ENCODE measurements at places on chromosomes 4 and X. TPM values are rescaled to one million over a fixed set of nuclear protein-coding genes. Genes with fewer than 3 reads are reported as not detected.

DNA sequence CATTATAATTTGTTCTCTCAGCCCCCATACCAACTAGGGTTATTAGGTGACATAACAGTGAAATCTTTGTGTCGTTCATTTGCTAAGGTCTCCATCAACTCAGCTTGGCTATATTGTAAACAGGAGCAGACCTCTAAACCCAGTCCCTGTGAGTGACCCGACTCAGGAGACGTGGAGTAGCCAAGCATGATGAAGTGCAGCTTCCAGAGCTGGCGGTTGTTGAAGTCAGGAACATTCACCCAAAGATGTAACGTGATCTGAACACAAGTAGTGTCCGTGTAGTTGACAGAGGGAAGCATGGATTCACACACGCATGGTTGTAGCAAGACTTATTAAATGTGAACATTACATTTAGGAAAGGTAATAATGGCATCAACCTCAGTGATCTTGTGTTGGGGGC lies 102.3 kb downstream of the FAM193A start:
- no peak for DNase-seq

DNA sequence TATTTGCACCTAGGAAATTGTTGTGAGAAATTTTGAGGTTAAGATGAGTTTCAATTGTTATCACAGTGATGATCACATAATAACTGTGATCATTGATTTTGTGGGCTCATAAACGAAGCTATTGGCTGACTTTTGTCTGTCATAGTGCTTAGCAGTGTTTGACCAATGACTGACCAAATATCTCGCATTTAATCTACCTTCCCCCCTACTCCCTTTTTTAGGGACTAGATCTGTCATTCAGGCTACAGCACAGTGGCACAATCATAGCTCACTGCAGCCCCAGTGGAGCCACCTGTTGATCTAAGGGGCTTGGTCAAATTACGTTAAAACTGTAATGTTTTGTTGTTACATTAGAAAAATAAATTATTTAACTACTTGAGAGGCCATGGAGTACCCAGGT lies 1.5 kb downstream of the FUNDC2 start:
- no peak for DNase-seq

- DNase-seq = no peak
Observed at GRCh38 chrX:47605024-47605423, 14.6 kb downstream of the SYN1 start.

DNA sequence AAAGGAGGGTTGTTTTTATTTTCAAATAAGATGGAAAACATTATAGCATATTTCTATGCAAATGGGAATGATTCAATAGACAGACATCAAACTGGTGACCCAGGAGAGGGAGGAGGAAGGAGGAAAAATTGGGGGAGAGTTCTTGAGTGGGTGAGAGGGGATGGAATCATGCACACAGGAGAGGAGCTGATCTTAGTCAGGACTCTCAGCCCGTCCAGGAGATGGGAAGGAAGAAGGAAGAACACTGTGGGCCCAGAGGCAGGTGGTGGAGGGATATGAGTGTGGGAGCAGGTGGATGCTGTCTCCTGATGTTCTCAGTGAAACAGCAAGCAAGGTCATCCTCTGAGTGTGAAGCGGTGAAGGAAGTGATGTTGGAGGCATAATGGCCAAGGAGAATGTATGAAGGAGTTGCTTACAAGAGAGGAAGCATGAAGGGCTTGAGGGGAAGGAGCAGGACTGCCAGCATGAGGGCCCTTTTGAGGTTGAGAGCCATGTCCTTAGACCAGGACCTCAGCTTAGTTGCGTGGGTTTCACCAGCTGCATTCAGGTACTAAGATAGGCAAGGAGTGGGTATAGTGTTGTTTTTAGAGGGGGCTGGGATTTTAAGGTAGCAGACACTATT lies 161.7 kb upstream of the NAP1L5 start:
- DNase-seq = no peak

DNA sequence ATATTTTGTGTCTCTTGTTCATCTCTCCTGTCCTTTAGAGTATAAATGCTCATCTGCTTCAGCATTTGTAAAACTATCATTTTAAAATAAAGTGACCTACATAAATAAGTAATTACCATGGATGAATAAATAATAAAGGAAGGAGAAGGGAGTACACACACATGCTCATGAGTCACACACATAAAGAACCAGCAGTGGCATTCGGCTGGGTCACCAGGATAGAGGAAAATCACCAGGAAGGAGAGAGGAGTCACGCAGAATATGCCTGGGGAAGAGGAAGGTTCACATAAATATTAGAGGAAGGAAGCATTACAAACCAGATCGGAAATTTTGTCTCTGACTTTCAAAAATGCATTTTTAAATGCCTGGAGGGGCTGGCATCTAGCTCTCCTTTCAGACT lies 38.5 kb upstream of the MED14 start:
- DNase-seq = no peak

- peak; percentile 66 for DNase-seq
Observed at GRCh38 chr4:7902101-7902553, 37.5 kb downstream of the AFAP1 start.

GRCh38 chrX:44401151-44401550 lies 57.7 kb upstream of the EFHC2 start:
- DNase-seq = no peak

DNA sequence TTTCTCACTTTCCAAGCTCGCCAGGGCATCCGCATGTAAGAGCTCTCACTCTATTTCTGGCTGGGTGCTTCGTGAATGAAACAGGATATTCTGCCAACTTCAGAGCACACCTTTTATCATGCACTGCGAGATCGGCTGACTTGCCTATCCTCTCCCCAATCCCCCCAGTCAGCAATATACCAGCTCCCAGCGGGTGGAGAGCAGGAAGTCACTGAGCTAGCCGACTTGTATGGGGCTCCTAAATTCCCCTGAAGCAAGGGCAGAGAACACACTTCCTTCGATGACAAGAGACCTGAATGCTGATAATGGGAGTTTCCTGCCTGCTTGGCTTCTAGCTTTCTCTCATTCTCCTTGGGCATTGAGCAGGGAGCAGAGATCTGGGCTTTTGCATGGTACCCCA lies 33.8 kb upstream of the MAMLD1 start:
- DNase-seq = no peak

GRCh38 chr4:54296548-54297203 lies 67.6 kb downstream of the PDGFRA start:
- no peak for DNase-seq

GRCh38 chr4:114907568-114907967 lies 205.9 kb downstream of the NDST4 start:
- DNase-seq = no peak

GRCh38 chrX:46404774-46405173 lies 140.4 kb downstream of the ZNF674 start:
- no peak for DNase-seq

DNA sequence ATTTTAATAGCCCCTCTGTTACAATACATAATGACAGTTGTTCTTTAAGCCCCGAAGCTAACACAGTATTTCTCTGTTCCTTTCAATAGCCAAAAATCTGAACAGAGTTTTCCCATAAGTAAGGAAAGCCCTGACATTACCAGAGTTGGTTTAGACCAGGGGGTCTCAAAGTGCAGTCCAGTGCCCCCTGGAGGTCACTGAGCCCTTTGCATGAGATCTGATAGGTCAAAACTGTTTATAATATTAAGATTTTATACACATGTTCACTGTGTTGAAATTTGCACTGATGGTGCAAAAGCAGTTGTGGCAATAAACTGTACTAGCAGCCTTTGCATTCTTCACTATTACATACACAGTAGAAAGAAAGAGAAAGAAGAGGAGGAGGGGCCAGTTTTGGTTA lies 177.1 kb downstream of the SPANXN3 start:
- DNase-seq = no peak

GRCh38 chrX:13721819-13722519 lies 12.5 kb downstream of the TRAPPC2 start:
- DNase-seq = no peak

DNA sequence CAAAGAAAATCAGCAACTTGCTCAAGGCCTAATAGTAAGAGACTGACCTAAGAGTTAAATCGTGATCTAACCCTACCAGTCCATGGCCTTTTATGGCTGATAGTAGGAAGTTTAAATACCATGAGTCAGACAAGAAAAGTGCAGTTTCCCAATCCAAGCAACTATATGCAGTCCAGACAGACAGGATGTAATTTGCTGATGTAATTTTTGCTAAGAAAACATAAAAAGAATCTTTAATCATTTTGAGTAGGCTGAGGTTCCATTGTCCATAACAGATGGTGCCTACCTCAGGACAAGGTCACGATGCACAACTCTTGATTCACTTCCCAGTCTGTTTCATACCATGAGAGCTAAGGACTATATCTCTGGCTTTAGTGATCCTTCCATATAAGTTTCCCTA lies 317.5 kb upstream of the GRIA3 start:
- DNase-seq = peak; percentile 11

DNA sequence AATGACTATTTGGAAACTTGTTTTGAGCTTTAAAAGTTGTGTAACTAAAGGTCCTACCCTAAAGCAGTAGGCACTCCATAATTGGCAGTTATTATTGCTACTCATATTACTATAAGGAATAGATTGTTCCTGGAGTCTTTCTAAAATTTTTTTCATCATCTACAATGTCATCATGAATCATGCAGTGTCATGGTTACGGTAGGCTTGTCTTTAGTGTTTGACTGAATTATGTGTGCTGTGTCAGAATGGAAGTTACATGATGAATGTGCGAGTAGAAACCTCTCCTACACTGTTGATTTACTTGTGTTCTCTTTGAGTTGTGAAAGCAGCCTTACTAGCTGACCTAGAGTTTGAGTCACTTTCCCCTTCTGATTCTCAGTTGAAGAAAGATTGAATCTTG lies 1099.9 kb downstream of the RAPGEF2 start:
- no peak for DNase-seq

DNA sequence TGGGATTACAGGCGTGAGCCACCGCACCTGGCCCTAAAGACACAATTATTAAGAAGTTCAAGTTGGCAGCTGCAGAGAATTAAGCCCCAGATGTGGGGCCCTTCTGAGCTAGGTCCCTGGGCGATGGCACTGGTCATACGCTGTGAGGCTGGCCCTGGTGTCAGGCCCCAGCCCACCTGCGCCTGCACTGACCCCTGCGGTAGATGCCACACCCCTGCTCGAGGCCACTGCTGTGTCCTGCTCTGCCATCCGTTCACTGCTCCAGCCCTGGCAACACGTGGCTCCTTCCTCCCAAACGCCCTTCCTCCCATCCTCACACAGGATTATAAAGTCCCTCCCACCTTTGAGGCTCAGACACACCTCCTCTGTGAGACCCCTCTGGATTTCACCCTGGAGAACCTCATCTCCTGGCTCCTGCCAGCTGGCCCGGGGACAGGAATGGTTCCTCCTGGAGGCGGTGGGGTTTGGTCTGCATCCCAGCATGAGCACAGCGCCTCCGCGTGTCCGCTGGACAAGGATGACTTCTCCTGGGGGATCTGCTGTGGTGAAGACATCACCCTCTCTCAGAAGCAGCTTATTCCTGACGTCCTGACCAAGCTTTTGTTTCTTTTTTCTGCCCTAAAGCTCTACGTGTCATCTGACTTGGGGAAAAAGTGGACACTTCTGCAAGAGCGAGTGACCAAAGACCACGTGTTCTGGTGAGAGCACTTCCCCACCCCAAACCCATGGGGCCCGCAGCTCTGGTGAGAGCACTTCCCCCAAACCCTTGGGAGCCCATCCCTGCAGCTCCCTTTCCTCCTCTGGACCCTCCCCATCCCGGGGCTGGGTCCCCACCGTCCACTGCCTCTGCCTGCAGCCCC lies 219.0 kb upstream of the PSAPL1 start:
- DNase-seq = peak; percentile 91

- DNase-seq = peak; percentile 47
Observed at GRCh38 chr4:140807491-140808252, 51.5 kb upstream of the TBC1D9 start.

- peak; percentile 41 for DNase-seq
Observed at GRCh38 chr4:166165829-166166420, 292.9 kb downstream of the TLL1 start.

- no peak for DNase-seq
Observed at GRCh38 chr4:3324093-3324815, 31.4 kb downstream of the RGS12 start.

DNA sequence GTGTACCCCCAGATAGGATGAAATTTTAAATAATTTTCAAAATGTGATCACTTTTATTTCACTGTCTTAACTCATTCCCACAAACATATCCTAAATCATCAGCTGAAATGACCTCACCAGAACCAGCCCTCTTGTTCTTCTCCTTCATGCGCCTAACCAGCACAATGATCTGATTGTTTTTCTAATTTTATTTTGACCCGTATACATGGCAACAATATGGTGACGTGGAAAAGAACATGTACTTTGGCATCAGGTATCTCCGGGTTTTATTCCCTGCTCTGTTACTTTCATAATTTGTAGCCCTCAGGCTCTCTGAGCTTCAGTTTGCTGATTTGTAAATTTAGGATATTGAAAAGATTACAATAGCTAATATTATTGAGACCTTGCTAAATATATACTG lies 562.4 kb upstream of the ZFP42 start:
- DNase-seq = no peak

DNA sequence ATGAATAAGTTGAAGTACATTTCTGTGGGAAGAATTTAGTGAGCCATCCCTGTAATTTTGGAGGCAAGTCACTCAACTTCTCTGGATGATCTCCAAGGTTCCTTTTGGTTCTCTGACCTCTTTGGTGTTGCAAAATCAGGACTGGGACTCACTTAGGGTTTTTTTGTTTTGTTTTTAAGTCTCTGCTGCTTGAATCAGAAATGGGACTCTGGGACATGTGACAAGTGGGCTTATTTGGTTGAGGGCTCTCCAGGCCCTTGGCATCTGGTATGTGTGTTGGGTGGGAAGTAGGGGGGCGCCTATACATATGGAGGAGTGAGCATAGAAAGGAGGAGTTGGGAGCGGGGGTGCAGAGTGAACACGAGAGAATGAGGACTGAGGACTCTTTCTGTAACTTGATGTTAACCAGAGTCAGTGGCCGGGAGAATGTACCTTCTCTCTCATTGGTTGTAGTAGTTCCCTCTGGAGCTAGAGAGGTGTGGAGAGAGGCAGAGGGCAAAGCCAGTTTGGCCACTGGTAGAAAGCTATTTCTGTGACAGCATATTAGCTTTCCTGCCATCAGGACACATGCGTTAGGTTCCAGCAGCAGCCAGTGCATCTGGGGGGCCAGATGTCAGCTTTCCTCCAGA lies 1.9 kb downstream of the ARHGAP10 start:
- peak; percentile 53 for DNase-seq

The TKTL1 gene
- not detected for total RNA-seq

The GPRASP3 gene
- total RNA-seq = 3.3 TPM

The ZDHHC15 gene
- 0.59 TPM for total RNA-seq

The NSG1 gene
- total RNA-seq = not detected

The WDFY3 gene
- 98.1 TPM for total RNA-seq

The NKX1-1 gene
- not detected for total RNA-seq

The CLGN gene
- total RNA-seq = 0.72 TPM

All from osteoblast (primary cell).